ENCODE measurements at places on chromosomes 6 and 20. TPM values are rescaled to one million over a fixed set of nuclear protein-coding genes. Genes with fewer than 3 reads are reported as not detected.

GRCh38 chr20:13461849-13462458 lies 176.8 kb downstream of the TASP1 start:
- H3K36me3 ChIP-seq, result no peaks in the 10 kb centered on the region
- no peak for DNase-seq
- no peak overlapping the region for H3K27ac ChIP-seq
- no peak overlapping the region for H3K4me3 ChIP-seq
- H3K4me1 ChIP-seq, result no peaks in the 10 kb centered on the region

- no peak overlapping the region for H3K4me3 ChIP-seq
- no peak overlapping the region for H3K27ac ChIP-seq
- H3K4me1 ChIP-seq, result no peaks in the 10 kb centered on the region
- H3K36me3 ChIP-seq, result no peaks in the 10 kb centered on the region
Measured at GRCh38 chr20:32037929-32038328, 14.1 kb upstream of the HCK start.

DNA sequence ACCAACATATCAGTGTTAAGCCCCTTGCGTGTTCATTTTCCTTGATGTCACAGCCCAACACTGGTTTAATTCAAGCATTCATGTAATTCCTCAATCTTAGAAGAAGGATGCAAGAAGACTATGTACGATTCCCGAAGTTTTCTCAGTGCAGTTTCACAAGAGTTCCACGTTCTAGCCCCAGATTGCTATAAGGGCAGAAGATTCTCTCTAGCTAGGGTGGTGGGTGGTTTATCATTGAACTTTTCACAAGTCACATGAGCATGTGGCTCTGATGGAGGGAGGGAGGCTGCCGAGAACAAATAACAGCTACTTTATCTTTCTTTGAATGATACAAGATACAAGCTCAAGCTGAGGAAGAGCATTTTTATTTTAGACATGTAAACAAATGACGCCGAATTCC lies 71.9 kb upstream of the NHSL1 start:
- H3K27ac ChIP-seq, result no peak overlapping the region
- no peaks in the 10 kb centered on the region for H3K36me3 ChIP-seq
- no peak overlapping the region for H3K4me3 ChIP-seq
- H3K4me1 ChIP-seq, result peaks cover 1% of the 10 kb centered on the region

The FAM83C gene
- not detected for total RNA-seq

The EDEM2 gene
- total RNA-seq, result 29.7 TPM

The BANF2 gene
- total RNA-seq, result not detected

Data from activated CD4-positive, alpha-beta memory T cell treated with anti-CD3 and anti-CD28 coated beads, Interleukin-2, amount 10 ng/mL, durations not matched to agents 7 days and 5 days (primary cell).